ENCODE measurements at places on chromosomes 2 and 18.
A peak's percentile ranks its signal among the peaks of the same experiment; 100 is the strongest.

DNA sequence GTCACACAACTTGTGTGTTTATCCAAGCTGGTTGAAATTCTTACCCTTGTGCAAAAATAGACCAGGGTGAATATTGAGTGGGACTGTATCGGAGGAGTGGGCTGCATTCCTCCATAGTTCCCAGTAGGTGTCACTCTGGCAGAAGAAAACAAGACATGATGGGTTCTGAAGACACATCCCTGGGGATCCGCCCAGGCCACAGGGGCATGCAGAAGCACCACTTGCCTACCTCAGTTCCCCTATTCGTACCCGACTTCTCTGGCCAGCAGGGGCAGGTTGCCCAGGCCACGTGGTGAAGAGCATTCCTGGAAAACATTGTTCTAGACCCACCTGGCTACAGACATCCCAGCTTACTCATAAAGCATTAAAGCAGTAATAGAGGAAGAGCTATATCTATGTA lies 168.2 kb downstream of the FAM210A start:
- DNase-seq = peak; percentile 11

DNA sequence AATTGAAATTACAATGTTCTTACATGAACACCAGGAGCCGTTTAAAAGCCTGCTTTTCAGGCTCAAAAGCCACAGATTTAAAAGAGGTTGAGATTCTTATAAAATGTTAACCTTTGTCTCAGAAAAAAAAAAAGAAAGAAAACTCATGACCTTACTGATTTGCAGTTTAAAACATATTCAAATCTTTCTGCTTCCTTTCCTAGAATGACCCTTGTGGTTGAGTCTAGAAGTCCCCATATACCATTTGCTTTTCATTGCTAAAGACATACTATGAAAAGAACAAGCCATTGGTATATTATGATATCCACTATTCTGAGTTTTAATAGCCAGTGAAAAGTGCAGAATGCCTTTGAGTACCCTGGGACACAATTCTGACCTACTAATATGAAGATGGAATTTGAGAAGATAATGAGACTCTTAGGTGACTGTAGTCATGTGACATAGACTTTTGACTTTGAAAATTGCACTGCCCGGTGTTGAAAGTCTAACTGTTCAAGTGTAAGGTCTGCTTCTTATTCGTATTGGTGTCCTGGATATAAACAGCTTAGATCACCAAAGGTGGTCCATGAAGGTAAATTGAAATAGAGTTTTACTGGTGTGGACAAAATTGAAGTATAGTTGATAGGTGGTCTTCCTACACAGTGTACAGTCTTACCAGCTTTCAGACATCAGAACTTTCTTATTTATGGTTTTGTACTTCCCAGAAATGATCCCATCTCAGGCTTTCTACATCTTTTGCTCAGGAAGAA lies 117.0 kb downstream of the DOCK10 start:
- no peak for DNase-seq

- DNase-seq = peak; percentile 56
Measured at GRCh38 chr2:136238286-136239078, 120.5 kb upstream of the CXCR4 start.

DNA sequence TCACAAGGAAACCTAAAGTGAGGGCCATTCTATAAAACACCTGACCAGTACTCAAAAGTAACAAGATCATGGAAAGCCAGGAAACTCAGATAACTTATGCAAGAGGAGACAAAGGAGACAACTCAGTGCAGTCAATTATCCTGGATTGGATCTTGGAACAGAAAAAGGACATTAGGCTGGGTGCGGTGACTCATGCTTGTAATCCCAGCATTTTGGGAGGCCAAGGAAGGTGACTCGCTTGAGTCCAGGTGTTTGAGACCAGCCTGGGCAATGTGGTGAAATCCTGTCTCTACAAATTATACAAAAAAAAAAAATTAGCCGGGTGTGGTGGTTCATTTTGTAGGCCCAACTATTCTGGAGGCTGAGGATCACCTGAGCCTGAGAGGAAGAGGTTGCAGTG lies 424.5 kb upstream of the SPRED2 start:
- DNase-seq = no peak

DNA sequence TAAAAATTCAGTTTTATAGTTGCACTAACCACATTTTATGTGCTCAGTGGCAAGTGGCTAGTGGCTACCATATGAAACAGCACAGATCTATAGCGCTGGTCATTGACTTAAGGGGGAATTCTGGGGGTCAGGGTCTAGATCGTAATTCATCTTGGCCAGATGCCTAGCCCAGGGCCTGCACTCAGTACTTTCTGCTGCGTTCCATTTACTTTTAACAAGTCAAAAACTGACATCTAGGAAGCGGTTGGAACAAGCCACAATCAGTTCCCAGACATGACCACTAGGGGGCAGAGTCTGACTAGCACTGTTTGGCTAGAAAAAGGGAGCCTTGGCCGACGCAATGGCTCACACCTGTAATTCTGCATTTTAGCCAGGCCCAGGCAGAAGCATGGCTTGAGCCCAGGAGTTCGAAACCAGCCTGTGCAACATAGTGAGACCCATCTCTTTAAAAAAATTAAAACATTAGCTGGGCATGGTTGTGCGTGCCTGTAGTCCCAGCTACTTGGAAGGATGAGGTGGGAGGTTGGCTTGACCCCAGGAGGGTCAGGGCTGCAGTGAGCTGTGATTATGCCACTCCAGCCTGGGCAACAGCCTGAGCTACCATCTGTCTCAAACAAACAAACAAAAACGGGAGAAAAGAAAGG lies 9.0 kb upstream of the TMBIM1 start:
- peak; percentile 73 for DNase-seq

DNA sequence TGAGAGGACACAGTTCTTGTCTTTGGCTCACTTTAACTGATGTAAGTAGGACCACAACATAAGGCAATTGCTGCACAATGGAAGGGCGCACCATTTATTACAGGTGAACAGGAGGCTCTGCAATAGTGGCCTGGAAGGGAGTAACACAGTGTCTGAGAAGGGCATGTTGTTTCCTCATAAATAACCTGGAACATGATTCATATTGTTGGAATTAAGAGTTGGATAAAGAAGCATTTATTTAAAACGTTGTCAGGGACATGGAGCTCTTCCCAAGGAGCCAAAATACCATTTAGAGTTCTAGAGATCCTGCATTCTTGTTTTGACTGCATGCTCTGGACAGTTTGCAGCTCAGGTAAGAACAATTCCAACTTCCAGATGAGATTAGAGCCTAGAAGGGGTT lies 110.4 kb downstream of the PLCL1 start:
- DNase-seq = no peak
